ENCODE measurements at places on chromosomes 5 and 9.

GRCh38 chr9:134046894-134047681 lies 20.7 kb downstream of the BRD3 start:
- DNase-seq, result no peak

- no peak for DNase-seq
Observed at GRCh38 chr9:77820293-77820954, 172.3 kb upstream of the GNA14 start.

- no peak for DNase-seq
Observed at GRCh38 chr5:132273631-132274030, 16.1 kb downstream of the PDLIM4 start.

- no peak for DNase-seq
Observed at GRCh38 chr5:73256862-73257261, 83.9 kb downstream of the TMEM174 start.

GRCh38 chr9:16726718-16727451 lies 143.6 kb downstream of the BNC2 start:
- DNase-seq, result no peak

- no peak for DNase-seq
Observed at GRCh38 chr5:1975898-1976765, 93.4 kb upstream of the IRX4 start.

- no peak for DNase-seq
Observed at GRCh38 chr9:123456011-123456410, 100.0 kb downstream of the CRB2 start.

DNA sequence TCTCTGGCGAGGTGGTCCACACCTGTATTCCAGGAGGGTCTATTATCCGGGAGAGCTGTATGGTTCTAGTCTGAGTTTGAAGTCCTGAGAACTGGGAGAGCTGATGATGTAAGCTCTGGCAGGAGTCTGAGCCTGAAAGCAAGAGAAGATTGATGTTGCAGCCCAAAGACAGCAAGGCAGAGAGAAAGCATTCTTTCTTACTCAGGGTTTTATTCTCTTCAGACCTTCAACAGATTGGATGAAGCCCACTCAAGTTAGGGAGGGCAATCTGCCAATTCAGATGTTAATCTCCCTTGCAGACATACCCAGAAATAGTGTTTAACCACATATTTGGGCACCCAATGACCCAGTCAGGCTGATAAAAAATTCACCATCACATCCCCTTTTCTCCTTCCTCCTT lies 159.1 kb downstream of the CCDC171 start:
- no peak for DNase-seq

DNA sequence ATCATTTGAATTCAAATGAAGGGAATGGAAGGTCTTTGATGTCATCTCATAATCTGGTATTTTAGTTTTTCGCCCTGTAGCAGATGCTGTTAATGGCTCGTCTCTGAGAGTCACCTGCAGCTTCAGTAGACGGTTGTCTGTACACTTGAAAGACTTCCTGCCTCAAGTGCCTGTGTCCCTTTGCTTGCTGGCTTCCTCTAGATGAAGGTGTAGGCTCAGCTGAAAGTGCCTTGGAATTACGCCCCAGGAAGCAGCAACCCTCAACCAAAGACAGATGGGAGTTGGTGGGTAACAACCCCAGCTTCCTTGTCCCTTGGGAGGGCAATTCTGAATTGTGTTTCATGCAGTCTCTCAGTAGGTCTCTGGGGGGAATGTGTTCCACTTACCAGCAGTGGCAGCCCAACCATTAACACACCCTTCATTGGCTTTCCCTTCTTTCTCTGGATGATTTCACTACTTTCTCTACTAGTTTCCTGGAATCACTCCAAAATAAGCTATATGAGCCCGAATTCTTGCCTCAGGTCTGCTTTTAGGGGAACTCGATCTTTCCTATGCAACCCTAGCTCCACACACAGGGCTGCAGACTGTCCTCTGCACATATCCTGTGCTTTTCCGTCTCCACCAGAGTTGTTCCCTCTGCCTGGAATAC lies 395.6 kb downstream of the DMAC1 start:
- no peak for DNase-seq

- no peak for DNase-seq
Observed at GRCh38 chr9:69871118-69871834, 50.7 kb downstream of the CFAP95 start.

- DNase-seq, result no peak
Observed at GRCh38 chr9:38198140-38198539, 129.1 kb upstream of the SHB start.

- DNase-seq, result no peak
Observed at GRCh38 chr5:84688566-84688965, 303.9 kb upstream of the EDIL3 start.

GRCh38 chr5:16457853-16458252 lies 7.7 kb downstream of the ZNF622 start:
- no peak for DNase-seq

Data from stimulated activated CD4-positive, alpha-beta T cell treated with anti-CD3 and anti-CD28 coated beads, Interleukin-4, amount 100 ng/mL, for 1 hour (primary cell).